ENCODE measurements at places on chromosomes 5 and 9. TPM values are rescaled to one million over a fixed set of nuclear protein-coding genes. Genes with fewer than 3 reads are reported as not detected.

RASA1 gene
- 23.2 TPM for total RNA-seq

CTSV gene
- 14.1 TPM for total RNA-seq

LCN12 gene
- 1.2 TPM for total RNA-seq

ELOVL7 gene
- 12.6 TPM for total RNA-seq

ARID3C gene
- total RNA-seq: 0.17 TPM

DBH gene
- not detected for total RNA-seq

PCDHB5 gene
- total RNA-seq: 1.3 TPM

TMEM174 gene
- total RNA-seq: not detected

SOX30 gene
- not detected for total RNA-seq

TPRN gene
- 8.2 TPM for total RNA-seq

MOB3B gene
- 11.9 TPM for total RNA-seq

WDR5 gene
- 63.5 TPM for total RNA-seq
